ENCODE measurements at places on chromosomes 3 and 15.

- no peak for DNase-seq
These were observed 17.9 kb downstream of the ILDR1 start for GRCh38 chr3:122004107-122004506.

DNA sequence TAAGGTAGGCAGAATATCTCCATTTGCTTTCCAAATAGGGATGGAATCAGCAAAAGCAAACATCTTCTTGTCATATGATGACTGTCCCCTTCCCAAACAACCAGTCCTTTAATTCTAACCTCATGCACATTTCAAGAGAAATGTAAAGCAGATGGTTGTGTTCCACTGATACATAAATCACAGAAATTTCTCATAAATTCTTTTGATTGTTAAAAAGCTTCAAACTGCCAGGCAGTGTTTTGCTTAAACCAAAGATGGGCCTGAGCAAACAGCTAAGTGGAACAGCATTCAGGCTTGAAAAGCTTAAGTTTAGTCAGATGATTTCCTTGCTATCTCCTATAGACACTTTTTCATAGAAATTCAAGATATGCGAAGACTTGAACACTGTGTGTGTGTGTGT is 74.3 kb upstream of the SOX2 start:
- DNase-seq, result no peak

GRCh38 chr3:46737329-46737731 is 19.7 kb upstream of the PRSS50 start:
- DNase-seq, result no peak

- no peak for DNase-seq
These were observed 39.5 kb downstream of the SLC6A6 start for GRCh38 chr3:14441920-14442300.

DNA sequence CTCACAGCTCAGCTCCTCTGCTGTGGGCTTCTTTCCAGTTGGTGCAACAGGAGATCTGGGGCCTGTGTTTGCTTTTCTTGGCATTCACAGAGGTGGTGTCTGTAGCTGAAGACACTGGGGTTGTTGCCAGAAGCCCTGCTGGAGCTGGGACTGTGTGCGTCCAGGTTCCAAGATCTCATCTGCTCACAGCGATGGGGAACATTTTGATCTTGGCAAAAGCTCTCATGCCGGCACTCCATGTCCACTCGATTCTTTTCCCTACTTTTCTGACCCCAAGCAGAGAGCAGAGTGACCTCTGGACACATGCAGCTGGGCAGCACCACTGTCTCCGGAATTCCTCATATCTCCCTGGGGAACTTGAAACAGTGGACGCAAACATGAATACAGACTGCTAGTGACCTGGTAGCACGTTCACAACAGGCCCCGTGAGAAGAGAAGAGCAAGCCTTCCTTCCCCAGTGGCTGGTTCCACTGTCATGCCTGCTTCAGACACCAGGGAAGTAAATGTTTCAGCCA is 36.1 kb upstream of the MECOM start:
- no peak for DNase-seq

DNA sequence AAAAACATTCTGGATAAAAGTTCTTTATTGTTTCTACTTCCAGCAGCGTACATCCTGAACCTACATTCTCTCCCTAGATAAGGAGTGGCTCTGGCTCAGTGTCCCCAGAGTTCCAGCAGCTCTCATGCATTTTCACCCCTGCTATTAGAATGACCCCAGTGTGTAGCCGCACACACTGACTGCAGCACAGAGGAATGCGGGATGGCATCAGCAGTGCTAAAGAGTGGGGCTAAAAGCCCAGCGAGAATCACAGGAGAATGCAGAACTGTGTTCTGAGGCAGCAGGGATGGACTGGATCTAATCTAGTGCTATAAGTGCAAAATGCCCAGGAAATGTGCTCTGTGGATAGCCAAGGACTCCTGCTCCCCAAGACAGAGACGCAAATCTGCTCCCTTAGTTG is 66.4 kb upstream of the TJP1 start:
- DNase-seq, result no peak

DNA sequence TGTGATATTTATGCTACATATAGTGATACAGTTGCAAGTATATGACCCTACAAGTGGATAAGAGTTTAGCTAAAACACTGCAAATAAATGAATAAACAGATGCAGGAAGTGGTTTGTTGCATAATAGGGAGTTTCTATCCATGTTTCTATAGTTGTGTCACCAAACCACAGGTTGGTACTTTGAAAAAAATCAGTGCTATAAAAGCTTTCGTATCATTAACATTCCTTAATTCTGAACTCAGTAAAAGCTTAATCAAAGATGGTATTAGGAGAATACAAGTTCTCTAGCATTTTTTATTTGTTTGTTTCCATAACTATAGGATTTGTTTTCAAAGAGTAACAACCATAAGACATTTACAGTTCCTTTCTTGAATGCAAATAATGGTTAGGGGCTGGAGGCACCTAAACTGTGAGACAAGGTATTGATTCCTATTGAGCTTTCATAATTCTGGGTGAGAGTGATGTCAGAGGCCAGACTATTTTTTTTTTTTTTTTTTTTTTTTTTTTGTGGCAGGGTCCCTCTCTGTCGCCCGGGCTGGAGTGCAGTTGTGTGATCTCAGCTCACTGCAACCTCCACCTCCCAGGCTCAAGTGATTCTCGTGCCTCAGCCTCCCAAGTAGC is 29.6 kb downstream of the CPOX start:
- DNase-seq, result no peak

DNA sequence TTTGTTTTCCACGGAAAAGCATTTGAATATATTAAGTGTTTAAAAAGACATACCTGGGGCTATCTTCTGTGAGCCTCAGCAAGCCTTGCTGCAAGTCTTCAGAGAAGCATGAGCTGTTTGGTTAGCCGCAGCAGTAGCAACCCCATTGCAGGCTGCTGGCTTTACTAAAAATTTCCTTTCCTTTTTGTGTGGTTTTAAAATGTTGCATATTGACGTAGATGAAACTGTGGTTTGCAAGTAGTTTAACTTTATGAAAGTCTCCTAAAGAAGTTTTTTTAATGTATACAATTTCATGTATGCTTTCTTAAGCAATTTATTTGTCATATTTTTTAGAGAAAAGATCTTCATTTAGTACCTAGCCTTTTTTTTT is at the start of gene GPR171:
Gene GPR171 (minus strand): TSS at position 166 of the 370 bp plus-strand sequence. CDS start 3,830 bp downstream, outside the sequence.
- DNase-seq, result no peak

DNA sequence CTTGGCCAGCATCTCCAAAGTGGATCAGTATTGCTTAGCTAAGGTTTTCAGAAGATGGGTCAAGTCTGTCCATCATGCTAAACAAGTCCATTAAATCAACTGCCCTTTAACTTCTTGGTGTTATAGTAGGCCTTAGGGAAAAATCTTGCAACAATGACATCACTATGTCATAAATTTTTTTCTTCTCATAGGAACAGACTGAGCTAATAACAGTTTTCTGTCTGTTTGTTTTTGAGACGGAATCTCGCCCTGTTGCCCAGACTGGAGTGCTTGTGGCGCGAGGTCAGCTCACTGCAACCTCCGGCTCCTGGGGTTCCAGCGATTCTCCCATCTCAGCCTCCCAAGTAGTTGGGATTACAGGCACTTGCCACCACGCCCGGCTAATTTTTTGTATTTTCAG is 94.2 kb downstream of the EFL1 start:
- DNase-seq, result no peak

- no peak for DNase-seq
These were observed 127.7 kb upstream of the SAMMSON start for GRCh38 chr3:69871868-69872267.

DNA sequence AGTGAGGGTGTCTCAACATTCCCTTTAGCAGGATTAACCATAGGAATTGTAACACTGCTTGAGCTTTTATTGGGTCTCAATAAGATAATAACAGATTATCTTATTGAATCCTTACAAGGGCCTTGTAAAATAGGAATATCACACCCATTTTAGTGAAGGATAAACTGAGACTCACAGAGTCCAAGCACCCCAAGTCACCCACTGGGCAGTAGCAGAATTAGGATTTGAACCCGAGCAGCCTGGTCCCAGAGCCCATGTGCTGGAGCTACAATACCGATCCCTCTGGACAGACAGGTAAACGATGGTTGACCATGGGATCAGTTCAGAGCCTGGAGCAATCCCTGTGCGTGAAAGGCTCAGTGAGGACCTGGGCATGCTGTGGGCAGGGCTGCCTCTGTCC is 56.3 kb upstream of the MRPS22 start:
- DNase-seq, result no peak

GRCh38 chr3:52247409-52248164 is 2.0 kb downstream of the PPM1M start:
- DNase-seq, result no peak

- no peak for DNase-seq
These were observed 21.3 kb upstream of the GATM start for GRCh38 chr15:45399381-45400212.

- DNase-seq, result no peak
These were observed 536 bp downstream of the SEC61A1 start for GRCh38 chr3:128052595-128053351.

DNA sequence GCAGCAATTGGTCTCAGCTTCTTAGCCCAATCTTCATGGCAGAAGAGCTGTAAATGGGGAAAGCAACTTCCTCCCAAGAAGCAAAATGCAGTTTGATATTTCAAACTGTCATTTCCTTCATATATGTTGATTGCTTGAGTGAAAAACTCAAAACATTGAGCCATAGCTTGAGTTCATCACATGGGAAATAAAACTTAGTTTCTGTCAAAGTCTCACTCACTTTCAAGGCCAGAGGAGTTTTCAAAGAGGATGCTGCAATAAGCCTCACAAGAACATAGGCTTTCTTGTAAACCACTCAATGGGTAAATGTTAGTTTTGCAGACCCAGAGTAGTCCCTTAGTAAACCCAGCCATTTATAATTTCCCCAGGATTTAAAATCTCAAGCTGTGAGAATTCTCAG is 29.1 kb upstream of the SUCLG2 start:
- no peak for DNase-seq

All from iPS DF 19.7 (cell line).